Spinal cord (tissue), 10 donors: ENCODE measurements at places on chromosomes 1 and 21. TPM values are rescaled to one million over a fixed set of nuclear protein-coding genes. Genes with fewer than 3 reads are reported as not detected.

- no peak overlapping the region for H3K4me3 ChIP-seq
- DNase-seq, result no peak
- no peaks in the 10 kb centered on the region for H3K36me3 ChIP-seq
Observed at GRCh38 chr1:226476648-226477319, 68.9 kb upstream of the PARP1 start.

DNA sequence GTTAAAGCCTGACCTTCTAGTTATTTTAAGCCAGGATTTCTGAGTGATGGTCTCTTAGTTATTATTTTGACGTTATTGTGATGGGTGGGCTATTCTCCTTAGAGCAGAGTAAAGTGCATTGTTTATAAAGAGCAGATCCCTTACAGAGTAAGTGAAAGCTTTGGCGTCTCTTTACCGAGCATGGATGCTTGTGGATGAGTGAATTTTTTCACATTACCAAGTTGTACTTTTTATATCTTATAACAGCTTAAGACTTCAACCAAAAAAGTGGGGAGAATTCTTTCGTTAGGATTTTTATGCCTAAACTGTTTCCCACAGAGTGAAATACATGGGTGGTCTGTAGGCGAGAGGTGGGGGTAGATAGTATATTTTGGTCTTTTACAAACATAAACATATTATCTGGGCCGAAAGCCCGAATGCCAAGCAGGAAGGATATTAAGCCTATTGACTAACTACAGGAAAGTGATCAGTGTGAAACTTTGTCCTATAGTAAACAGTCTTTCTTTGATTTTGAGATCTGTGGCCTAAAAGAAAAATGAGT is 279.1 kb upstream of the C1orf105 start:
- no peaks in the 10 kb centered on the region for H3K27me3 ChIP-seq
- H3K4me3 ChIP-seq, result peak overlapping the region; percentile 20
- DNase-seq, result no peak
- peak overlapping the region; percentile 63 for H3K27ac ChIP-seq

DNA sequence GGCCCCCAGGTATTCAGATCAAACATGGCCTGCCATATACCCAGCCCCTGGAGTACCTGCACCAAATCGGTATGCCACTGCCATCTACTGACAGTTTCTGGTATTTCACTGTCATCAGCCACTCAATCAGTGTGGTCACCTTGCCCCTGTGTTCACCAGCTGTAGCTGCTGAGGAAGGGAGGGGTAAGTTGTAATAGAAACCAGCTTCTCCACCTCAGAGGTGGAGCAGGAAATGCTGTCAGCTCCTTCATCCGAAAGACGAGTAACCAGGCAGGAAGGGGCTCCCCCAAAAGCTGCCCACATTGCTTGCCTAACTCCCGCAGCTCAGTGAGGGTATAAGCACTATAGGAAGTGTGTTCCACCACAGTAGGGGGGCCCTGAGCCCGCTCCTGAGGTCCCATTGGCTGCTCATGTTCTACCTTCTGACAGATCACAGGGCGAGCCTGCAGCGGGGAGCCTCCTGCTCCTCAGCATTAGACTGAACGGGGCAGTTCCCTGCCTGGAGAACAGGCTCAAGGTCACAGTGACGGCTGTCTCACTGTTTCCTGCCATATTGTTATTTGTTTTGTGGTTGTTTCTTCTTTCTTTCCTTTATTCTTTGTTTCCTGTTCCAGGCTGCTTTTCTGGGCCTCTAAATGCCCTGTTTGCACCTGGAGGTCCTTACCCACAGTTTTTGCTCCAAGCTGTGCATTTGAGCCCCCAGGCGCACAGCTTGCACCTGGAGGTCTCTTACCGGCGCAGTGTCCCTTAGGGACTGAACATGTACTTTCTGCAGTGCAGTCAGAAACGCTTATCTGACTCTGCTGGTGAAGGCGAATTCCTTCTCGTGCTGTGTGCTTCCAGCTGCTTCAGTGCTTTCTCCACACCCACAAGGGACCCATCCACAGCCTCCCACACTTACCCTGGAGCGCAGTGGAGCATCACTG is 1638.3 kb downstream of the MRPL39 start:
- DNase-seq, result no peak
- H3K27me3 ChIP-seq, result no peaks in the 10 kb centered on the region
- H3K4me3 ChIP-seq, result no peak overlapping the region

MIGA1 gene
- 18.1 TPM for polyA plus RNA-seq

DNA sequence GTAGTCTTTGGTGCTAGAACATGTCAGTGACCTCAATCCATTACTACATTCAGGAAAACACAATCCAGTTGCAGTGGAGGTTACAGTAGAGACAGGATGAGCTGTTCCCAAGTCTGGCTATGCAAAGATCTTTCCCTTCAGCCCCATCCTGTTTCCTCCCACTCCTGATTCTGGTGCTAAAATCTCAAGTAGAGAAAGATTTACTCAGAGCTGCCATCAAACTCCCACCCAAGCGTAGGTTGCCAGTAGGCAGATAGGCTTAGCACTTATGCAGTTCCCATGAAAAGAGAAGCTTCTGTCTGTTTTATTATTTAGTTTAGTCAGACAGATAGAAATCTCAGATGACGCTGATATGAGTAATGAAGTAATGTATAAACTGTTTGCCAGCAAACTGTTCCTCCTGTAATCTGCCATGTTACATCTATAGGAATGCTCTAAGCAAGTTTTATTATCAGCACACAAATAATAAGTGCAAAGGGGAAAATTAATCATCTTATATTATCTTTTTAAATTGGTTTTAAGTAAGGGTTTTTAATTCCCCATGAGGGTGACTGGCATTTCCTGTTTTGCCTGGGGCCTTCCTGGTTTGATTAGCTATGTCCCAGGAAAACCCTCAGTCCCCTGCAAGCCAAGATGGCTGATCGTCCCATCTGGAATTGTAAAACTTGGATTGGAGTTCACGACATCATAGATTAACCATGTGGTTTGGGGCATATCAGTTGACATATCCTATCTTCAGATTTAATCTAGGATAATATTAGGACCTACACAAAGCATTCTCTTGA is 188.3 kb upstream of the PALMD start:
- H3K4me3 ChIP-seq, result no peak overlapping the region
- no peaks in the 10 kb centered on the region for H3K4me1 ChIP-seq
- DNase-seq, result no peak
- H3K27me3 ChIP-seq, result no peaks in the 10 kb centered on the region
- H3K27ac ChIP-seq, result no peak overlapping the region
- H3K36me3 ChIP-seq, result no peaks in the 10 kb centered on the region

DNA sequence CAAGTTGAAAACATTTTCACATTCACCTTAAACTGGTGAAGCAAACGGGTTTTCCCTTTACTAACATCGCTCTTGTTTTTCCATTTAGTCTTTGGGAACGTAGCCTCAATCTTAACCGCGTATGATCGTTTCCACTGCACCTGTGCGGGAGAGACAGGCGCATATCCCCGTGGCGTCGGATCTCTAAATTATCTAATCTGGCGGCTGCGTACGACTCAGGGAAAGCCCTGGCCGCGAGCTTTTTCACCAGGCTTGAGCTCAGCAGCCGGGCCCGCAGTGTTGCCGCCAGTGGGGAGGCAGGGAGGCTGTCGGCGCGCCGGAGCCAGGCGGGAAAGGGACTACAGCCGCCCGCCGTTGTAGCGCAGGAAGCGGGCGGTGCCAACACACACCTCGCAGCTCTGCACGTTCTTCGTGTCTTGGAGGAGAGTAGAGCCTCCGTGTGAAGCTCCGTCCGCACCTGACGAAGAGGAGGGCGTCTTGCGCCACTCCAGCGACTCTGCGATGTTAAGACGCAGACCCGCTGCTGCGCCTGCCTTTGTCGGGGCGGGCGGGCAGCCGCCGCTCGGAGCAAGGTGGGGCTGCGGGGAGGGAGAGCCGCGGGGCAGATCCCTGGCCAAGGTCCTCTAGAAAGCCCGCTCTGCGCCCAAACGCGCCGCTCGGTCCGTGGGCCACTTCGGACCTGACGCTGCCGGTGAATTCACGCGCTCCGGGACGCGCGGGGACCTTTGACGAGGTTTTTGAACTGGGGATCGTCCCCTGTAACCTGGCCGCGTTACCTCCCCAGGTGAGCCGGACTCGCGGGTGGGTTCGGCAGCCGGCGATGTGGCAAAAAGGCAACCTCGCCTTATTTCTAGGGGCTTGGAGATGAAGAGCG is 18.5 kb upstream of the TBX15 start:
- no peak for DNase-seq
- H3K4me1 ChIP-seq, result peaks cover 23% of the 10 kb centered on the region
- no peak overlapping the region for H3K27ac ChIP-seq
- H3K4me3 ChIP-seq, result no peak overlapping the region

DNA sequence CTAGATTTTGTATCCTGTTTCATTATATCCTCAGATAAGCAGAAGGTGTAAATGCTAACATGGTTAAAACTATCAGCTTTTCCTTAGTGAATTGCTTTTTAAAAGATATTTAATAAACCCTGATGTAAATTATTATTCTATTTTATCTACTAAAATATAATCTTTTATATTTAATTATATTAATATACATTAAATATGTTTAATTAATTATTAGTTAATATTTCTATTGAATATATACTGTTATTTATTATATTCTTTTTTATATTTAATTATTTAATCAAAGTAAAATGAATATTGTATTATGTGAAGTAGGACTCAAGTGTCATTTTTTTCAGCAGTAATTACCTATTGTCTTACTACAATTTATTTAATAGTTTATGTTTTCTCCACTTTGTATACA is 179.7 kb upstream of the ADGRL4 start:
- H3K4me3 ChIP-seq, result no peak overlapping the region
- no peak for DNase-seq
- no peaks in the 10 kb centered on the region for H3K36me3 ChIP-seq
- H3K4me1 ChIP-seq, result no peaks in the 10 kb centered on the region

GRCh38 chr1:46613661-46614603 is 2.7 kb downstream of the MOB3C start:
- peak overlapping the region; percentile 47 for H3K27ac ChIP-seq
- no peaks in the 10 kb centered on the region for H3K27me3 ChIP-seq
- peaks cover 22% of the 10 kb centered on the region for H3K36me3 ChIP-seq
- no peak for DNase-seq
- no peak overlapping the region for H3K4me3 ChIP-seq

KCNE1 gene
- 2.7 TPM for polyA plus RNA-seq

GRCh38 chr1:198936371-198937083 is 297.7 kb downstream of the PTPRC start:
- DNase-seq, result no peak
- peak overlapping the region; percentile 94 for H3K27ac ChIP-seq
- no peaks in the 10 kb centered on the region for H3K36me3 ChIP-seq
- peak overlapping the region; percentile 92 for H3K4me3 ChIP-seq
- no peaks in the 10 kb centered on the region for H3K27me3 ChIP-seq
- no peaks in the 10 kb centered on the region for H3K4me1 ChIP-seq

C1orf167 gene
- not detected for polyA plus RNA-seq

- H3K4me3 ChIP-seq, result no peak overlapping the region
- H3K36me3 ChIP-seq, result peaks cover 96% of the 10 kb centered on the region
- peaks cover 18% of the 10 kb centered on the region for H3K4me1 ChIP-seq
- DNase-seq, result no peak
Observed at GRCh38 chr1:156476501-156477298, 23.9 kb downstream of the MEF2D start.

- H3K36me3 ChIP-seq, result no peaks in the 10 kb centered on the region
- DNase-seq, result no peak
- no peak overlapping the region for H3K4me3 ChIP-seq
- no peaks in the 10 kb centered on the region for H3K4me1 ChIP-seq
- no peaks in the 10 kb centered on the region for H3K27me3 ChIP-seq
Observed at GRCh38 chr1:68745451-68745850, 248.6 kb upstream of the DEPDC1 start.

- H3K27ac ChIP-seq, result no peak overlapping the region
- H3K36me3 ChIP-seq, result no peaks in the 10 kb centered on the region
Observed at GRCh38 chr1:46742069-46742468, 23.2 kb upstream of the EFCAB14 start.

DNA sequence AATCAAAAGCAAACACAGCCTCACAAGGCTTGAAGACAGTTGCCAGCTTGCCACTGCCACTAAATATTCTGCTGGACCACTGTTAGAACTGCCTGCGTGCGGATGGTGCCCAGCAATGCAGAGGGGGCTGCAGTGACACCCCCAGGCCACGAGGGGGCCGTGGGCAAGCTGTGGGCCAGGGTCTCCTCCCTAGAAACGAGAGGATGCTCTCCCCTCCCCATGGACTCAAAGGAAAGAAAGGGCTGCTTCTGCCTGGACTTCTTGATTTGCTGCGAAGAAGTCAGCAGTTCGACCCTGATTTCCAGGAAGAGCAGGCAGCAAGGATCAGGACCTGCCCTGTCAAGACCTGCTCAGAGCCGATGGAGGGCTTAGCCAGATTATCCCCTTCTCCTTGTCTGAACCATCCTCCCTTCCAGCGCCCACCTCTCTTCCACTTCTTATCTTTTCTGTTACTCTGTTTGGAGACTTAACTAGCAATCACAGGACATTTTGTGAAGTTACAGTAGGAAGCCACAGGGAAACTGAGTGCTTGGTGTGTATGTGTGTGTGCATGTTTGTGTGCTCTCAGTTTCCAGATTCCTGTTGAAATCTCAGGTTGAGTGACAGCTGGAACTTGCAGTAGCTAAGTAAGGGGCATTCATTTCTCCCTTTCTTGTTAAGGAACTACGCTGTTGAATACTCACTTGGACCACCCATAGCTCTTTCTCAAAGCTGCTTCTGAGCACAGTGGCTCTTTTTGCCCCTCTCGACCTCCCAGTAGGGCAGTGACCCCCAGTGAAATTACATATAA is 2.7 kb downstream of the MAN1C1 start:
- peaks cover 2% of the 10 kb centered on the region for H3K27me3 ChIP-seq
- peak; percentile 43 for DNase-seq
- peak overlapping the region; percentile 10 for H3K27ac ChIP-seq

DNA sequence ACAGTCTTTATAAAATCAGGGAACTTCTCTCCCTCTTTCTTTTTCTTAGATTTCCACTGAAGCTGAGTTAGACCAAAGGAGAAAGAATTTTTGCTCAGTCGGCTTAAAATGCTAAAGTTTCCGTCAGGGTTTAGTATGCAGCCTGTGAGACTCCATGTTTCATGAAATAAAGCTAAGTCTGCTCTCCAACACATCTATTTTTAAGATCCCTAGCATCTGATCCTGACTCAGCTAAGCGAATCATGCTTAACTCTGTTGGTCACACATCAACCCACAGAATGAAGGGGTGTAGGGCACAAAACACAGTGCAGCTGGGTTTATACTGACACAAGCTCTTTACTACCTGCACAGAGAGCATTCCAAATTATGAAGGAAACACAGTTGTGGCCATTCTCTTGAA is 102.4 kb upstream of the ZNF281 start:
- no peak overlapping the region for H3K27ac ChIP-seq
- H3K36me3 ChIP-seq, result no peaks in the 10 kb centered on the region
- no peaks in the 10 kb centered on the region for H3K27me3 ChIP-seq
- H3K4me1 ChIP-seq, result no peaks in the 10 kb centered on the region

CEP104 gene
- polyA plus RNA-seq, result 33.5 TPM

KLF18 gene
- not detected for polyA plus RNA-seq

DNA sequence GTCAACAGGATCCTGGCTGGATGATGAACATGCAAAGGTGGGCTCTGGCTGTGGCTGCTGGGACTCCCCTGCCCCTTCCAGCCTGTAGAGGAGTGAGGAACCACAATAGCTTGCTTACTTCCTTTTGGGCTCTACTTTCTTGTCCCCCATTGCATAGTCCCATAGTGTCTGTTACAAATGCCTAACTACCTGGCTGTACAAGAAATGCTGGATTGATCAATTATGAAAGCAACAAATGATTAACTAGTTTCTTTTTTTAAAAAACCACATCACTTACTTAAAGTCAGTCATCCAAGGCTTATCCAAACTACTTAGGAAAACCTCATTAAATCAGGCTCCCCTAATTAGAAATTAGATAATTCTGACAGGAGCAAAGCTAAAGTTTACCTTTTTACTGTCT is 514.1 kb upstream of the PKN2 start:
- no peak for DNase-seq
- H3K27me3 ChIP-seq, result no peaks in the 10 kb centered on the region
- no peaks in the 10 kb centered on the region for H3K36me3 ChIP-seq
- H3K4me3 ChIP-seq, result no peak overlapping the region

SPATA46 gene
- 1.8 TPM for polyA plus RNA-seq
